Activated T-cell treated with anti-CD3 and anti-CD28 coated beads, Interleukin-2, amount 50 U/mL, for 72 hours (primary cell): ENCODE measurements at places on chromosomes 2 and 18. TPM values are rescaled to one million over a fixed set of nuclear protein-coding genes. Genes with fewer than 3 reads are reported as not detected.

The DSG1 gene
- not detected for total RNA-seq

GRCh38 chr2:17762451-17762850, 8.5 kb downstream of the GEN1 start:
- no peak for DNase-seq

The SLC40A1 gene
- total RNA-seq: 5.0 TPM

The DSC3 gene
- total RNA-seq: not detected

GRCh38 chr2:134667541-134667940, 51.3 kb downstream of the TMEM163 start:
- no peak for DNase-seq

DNA sequence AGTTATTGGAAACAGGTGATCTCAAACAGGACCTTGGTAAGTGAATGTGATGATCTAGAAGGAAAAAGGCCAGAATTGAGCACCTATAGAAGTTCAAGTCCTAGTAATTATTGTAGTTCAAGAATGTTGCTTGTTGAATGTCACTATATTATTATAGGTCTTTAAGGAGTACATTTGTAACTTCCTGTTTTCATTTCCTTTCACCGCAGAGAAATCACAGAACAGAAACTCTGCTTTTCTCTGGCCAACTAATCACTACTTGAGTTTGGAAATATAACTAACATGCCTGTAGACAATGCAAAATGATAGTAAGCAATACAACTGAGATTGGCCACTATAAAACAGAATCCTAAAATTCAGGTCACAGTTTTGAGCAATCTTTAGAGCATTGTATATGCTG, 61.8 kb upstream of the EFEMP1 start:
- DNase-seq: no peak

DNA sequence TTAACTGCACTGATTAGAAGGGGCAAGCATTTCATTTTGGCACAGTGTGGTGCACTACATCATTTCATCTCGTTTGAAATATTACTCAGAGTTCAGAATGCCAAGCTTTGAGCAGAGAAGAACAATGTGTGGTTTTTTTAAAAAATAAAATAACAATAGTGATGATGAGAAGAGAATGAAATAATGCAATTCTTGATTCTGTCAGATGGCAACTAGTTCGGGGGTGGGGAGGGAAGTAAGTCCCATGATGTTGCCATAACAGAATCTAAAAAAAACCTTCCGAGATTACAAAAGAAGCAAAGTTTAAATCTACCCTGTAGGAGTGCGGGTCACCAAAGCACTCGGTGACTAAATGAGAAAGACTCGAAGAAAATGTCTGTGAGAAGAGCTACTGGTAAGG, 490.4 kb downstream of the NR4A2 start:
- DNase-seq: no peak

GRCh38 chr2:241944821-241945220, 75.3 kb downstream of the RTP5 start:
- no peak for DNase-seq

The GKN2 gene
- total RNA-seq: not detected

- no peak for DNase-seq
These were observed 101.0 kb upstream of the DNAJC10 start for GRCh38 chr2:182615036-182615435.

- no peak for DNase-seq
These were observed 544.4 kb downstream of the DCDC2C start for GRCh38 chr2:4247791-4248190.
